ENCODE measurements at places on chromosomes 1 and 21.

GRCh38 chr1:64121766-64122385, 81.5 kb upstream of the UBE2U start:
- DNase-seq: no peak

- no peak for DNase-seq
Observed at GRCh38 chr1:20846461-20847374, 59.6 kb upstream of the HP1BP3 start.

DNA sequence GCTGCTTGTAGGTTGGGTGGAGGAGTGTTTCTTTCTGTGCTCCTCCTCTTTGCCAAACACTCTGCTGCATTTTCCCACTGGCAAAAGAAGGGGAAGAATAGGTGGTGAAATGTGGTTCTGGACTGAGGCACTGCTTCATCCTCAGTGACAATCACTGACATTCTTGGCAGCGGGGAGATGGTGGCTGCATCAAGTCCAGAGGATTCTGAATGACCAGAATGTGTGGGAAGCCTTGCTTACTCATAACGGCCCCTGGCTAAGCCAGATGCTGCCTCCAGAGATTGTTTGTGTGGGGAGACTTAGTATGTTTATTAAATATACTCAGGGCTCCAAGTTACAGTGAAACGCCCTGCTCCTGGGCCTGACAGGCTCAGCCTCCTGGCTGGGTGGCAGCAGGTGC, 160.3 kb downstream of the CACNA1E start:
- DNase-seq: no peak

- no peak for DNase-seq
Observed at GRCh38 chr21:32256873-32257620, 21.8 kb downstream of the MIS18A start.

- no peak for DNase-seq
Observed at GRCh38 chr1:207825719-207826556, 74.1 kb downstream of the CD46 start.

DNA sequence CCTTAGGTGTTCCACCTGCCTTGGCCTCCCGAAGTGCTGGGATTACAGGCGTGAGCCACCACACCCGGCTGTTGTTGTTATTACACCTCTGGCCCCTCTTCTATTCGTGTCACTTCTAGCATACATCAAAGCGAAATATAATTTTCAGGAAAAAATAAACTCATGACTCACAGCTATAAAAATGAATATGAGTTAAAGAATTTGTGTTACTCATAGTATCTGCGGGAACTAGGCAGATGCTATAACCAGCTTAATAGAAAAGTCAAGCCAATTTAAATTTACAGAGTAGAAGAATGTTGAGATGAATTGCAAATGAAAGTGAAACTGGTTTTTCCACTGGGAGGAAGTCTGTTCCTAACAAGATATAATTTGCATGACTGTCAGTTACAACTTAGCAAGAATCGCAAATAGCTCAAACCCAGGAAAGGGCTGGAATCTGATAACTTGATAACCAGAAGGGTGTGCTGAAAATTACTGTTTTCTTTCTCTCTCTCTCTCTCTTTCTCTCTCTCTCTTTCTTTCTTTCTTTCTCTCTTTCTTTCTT, 11.2 kb downstream of the OR2W3 start:
- DNase-seq: peak; percentile 57

DNA sequence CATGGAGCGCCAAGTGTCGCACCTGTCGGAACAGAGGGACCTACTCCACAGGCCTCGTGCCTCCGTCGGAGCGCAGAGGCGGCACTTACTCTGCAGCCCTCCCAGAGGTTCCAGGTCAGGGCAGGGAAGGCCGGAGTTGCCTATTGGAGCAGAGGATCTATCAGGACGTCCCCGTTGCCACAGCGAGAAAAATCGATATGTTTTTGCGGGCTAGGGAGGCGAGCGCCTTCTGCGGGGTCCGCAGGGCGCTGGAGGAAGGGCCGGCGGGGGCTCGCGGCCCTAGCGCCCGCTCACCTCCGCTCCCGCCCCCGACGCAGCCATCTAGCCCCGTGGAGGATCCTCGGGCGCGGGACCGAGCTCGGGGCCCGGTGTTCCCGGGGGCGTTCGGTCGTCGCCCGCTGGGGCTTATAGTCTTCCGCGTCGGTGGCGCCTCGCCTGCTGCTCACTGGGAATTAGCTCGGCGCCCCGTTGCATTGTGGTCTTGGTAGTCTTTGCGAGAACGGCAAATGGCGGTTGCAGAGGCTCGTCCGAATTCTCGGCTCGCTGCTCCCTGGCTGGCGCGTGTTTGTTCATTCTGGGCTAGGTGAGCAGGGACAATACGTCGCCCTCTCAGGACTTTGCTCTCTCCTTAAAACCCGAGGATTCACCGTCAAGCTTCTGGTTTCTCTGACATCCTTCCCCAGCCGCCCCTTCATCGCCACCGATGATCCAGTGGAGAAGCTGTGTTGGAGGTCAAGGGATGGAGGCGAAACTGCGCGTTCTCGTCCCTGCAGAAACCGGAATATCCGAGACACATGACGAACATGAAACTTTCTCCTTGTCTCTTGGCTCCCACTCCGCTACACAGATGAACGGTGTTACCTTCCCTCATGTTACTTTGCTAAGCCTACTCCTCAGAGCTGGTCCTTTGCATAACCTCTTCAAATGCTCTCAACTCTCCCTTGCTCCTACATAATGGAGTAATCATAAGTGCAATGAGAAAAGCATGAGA, at the start of gene JTB:
TSS of gene JTB (minus strand) at position 425 of the 991 bp plus-strand sequence. CDS start at position 3, 422 bp downstream.
- DNase-seq: no peak

- no peak for DNase-seq
Observed at GRCh38 chr21:37226041-37226920, 40.9 kb downstream of the VPS26C start.

DNA sequence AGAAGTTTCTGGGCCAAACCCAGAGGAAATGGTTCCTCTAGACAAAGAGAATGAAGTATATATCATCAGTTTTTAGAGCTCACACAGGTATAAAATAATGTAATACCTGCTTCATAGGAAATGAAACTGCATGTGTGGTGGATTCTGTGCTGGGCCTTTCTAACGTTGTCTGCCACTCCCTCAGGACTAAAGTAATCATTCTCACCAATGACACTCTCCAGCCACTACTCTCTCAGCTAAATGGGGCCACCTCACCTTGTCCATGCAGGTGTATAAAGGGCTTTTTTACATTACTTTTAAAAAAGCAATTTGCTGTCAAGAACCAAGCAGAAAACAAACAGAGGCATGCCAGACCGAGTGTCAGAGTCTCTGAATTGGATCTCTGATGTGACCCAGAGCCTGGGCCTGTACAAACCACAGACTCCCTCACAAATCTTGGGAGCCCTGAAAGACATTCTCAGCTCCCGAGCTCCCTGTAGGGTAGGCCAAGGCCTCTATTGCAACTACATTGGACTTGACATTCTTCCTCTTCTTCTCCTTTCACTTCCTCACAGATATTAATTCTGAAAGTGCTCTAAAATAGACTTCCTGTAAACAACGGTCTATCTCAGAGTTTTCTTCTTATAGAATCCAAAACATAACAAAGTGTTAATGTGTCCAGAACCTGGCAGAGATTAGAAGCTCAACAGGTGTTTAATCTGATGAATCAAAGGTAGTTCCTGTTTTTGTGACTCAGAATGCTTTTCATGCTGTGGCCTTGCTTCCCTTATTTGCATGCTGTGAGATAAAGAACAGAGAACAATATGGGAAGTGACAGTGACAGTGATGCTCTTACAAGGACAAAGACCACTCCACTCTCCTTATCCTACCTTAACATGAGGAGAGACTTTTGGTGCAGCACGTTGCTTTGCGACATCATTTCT, 8.6 kb downstream of the AIM2 start:
- DNase-seq: no peak

DNA sequence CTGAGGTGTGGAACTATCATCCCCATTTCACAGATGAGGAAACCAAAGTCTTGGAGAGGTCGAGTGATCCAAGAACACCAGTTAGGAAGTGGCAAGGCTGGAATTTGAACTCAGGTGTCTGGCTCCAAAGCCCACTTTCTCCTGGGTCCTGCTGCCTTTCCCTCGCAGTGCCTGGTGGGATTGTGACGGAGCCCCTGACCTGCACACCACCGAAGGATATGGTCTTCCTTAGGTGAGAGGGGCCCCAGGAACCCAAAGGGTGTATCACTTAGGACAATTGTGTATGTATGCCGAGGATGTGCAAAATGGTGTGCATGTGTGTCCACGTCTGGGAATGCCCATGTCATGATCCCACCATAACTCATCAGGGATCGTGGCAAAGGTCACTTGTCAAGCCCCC, 392.7 kb downstream of the MATN1 start:
- DNase-seq: no peak

DNA sequence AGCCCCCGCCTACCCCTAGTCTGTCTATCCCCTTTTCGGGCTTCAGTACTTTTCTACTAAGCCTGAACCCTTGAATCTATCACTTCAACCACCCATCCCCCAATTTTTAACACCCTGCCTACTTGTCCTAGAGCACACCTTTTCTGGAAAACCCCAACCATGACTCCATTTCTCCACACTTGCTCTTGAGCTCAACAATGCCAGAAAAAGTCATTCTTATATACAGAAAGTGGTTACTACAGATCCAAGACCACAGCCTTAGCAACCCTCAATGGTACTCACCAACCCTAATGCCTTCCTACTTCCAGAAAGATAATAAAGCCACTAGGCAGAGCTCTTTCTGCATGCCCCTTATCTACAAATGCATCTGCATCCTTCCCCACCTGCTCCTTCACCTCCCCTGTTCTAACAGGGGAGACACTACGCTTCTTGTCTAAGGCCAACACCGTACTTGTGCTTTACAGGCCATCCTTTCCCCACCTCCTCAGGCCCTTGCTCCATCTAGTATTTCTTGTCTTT, 41.2 kb downstream of the DMAP1 start:
- DNase-seq: no peak

DNA sequence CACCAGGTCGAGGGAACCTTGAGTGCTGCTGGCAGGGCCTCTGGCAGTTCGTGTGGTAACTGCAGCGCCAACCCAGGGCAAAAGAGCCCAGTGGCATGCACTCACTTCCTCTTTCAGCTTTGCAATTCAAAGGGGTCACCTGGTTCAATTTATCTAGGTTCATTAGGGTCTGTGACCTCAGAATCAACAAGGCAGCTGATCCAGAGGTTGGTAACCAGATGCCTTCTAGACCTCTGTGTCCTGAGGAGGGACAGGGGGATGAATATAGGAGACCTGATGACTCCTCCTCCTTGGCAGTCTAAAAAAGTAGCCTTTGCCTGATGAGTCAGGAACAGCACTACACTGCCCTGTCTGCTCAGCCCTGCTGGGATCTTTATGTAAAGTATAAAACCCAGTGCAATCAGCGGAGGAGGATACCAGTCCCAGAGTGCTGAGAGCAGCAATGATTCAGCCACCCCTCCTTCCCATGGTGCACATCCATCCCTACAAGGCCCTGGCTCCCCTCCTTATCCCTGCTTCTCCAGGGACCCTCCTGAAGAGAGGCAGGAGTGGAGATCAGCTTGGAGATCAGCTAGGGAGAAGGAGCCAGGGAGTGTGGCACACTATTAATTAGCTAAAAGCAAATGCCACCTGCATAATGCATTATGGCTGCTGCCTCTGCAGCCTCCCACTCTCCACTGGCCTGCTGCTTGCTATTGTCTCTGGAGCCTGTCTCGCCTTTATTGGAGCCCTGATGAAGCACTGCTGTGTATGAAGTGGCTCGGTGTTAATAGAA, 11.2 kb upstream of the FMOD start:
- no peak for DNase-seq

DNA sequence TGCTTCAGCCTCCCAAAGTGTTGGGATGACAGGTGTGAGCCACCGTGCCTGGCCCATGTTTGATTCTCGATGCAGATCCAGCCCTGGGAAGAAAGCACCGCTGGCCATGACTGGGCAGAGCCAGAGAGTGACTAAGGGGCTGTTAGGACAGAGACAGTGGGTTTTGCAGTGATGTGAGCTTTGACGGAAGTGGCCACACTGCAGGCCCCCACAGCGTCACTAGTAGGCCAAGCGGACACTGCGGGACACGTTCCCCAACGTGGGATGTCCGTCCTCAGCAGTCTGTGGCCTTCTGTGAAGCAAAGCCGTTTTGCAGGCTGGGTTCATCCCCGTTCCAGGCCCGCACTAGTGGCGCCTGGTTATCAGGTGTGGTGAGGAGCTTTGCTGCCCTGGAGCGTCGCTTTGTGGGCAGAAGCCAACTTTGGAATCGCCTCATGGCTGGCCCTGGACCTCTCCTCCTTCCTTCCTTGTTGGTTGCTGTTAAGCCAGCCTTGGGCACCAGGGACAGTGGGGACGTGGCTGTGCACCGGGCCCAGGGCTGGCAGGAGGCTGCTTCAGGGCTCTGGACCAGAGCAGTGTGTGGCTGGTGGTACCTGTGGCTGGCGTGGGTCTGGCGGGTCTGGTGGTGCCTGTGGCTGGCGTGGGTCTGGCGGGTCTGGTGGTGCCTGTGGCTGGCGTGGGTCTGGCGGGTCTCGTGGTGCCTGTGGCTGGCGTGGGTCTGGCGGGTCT, 41.2 kb downstream of the SKI start:
- no peak for DNase-seq

GRCh38 chr1:28813931-28814465, 2.0 kb downstream of the OPRD1 start:
- no peak for DNase-seq

- no peak for DNase-seq
Observed at GRCh38 chr1:63124666-63125191, 197.6 kb upstream of the FOXD3 start.

GRCh38 chr1:40651138-40651857, 14.2 kb downstream of the RIMS3 start:
- DNase-seq: no peak

DNA sequence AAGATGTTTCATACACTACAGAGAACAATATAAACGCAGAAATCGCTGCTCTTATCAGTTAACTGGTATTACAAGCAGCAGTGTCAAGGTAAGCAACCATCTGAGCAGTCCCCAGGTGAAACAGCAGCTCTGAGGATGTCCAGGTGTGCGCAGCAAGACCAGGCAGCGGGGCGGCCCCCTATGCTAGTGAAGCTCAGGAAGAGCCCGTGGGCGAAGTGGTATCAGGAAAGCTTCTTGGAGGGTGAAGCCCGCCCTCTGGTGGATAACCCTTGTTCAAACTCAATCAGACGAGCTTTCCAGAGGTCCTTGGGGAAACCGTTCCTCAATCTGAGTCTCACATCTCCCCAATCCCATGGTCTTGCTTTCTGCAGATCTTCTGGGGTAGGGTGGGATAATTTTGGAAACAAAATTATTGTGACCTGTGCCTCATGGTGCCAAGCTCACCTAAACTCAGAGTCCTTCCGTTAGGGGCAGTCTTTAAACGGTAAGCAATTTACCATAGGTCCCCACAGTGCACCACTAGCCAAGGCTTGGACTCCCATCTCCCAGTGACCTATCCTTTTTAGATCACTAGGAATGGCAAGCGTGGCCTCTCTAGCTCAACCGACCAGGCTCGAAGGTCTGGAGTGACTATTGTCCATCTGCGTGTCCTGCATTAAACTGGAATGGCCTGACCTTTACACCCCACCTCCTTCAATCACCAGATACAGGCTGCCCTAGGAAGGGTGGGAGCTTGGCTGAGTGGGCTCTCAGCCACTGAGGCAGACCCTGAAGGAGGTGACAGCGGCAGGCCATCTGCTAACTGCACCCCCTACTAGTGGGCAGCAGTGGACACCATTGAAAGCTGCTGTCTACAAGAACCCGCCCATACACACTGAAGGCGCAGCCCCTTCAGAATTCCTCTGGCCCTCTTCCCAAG, 13.6 kb upstream of the FAM110D start:
- no peak for DNase-seq
